HS-27A (cell line): ENCODE measurements at places on chromosomes 3 and 15.

- DNase-seq: no peak
Measured at GRCh38 chr3:99186016-99186415, 284.5 kb upstream of the DCBLD2 start.

DNA sequence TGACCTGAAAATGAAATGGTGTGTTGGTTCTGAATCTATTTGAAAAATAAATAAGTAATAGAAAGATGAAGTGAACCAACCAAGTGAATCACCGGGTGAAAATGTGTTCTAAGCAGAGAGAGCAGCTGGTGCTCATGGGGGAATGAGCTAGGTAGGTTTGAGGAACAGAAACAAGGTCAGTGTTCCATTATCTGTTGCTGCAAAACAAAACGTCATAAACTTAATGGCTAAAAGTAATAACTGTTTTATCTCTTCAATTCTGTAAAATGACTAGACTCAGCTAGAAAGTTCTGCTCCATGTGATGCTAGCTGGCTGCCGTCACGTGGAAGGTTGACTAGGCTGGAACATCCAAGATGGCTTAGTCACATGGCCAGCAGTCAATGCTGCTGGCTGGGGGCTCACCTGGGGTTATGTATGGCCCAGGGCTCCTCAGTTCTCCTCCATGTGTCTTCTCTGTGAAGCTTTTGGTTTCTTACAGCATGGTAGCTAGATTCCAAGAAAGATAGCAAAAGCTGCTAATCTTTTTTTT lies 13.3 kb upstream of the SH3BP5 start:
- no peak for DNase-seq

DNA sequence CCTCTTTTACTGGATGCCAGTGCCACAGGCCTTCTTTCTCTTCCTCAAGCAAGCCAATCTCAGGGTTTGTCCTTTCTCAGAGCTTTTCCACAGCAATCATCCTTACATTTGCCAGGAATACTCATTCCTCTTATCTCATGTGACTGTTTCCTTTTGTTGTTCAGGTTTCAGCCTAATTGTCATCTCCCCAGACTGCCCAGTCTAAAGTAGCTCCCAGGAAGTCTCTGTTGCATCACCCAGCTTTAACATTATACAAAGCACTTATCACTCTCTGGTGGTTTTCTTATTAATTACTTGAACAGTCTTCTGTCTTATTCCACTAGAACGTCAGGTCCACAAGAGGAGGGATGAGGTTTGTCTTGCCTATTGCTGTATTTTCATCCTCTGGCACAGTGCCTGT lies 65.8 kb downstream of the CADPS start:
- DNase-seq: no peak

- no peak for DNase-seq
Measured at GRCh38 chr15:100448481-100448880, 80.3 kb downstream of the CERS3 start.

DNA sequence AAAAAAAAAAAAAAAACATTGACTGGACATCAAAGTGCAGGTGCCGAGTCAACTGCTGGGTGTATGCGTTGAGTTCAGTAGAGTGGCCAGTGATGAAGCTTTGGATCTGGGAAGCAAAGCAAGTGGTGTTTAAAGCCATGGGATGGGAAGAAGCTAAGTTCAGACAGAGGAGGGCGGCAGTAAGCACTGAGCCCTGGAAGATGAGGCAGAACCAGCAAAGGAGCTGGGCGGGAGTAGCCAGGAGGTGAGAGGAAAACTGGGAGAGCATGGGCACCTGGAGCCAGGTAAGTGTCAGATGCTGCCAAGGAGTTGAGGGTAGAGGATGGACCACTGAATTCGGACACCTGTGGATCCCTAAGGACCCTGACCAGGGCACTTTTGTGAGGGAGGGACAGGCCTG lies 11.4 kb upstream of the GNAI2 start:
- no peak for DNase-seq

DNA sequence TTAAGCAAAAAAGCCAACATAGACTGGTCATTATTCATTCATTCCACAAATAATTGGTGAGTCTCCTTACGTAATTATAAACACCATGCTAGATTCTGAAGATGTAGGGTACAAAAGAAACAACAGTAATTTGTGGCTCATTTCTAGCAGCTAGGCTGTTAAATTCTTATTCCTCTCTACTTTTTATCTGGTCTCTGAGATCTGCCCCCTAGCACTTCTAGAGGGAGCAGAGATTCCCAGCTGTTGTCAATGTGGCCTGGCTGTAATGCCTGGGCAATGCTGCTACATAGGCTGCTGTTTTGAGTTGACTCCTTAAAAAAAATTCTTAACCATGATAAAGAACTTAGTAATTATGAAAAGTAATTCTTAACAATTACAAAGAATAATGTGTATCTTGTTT lies 434.9 kb upstream of the THRB start:
- no peak for DNase-seq

- peak; percentile 8 for DNase-seq
Measured at GRCh38 chr3:31768479-31769125, 212.5 kb downstream of the OSBPL10 start.

- no peak for DNase-seq
Measured at GRCh38 chr15:50138391-50138790, 19.4 kb upstream of the ATP8B4 start.

GRCh38 chr3:114669614-114670013 lies 375.8 kb downstream of the TIGIT start:
- no peak for DNase-seq

DNA sequence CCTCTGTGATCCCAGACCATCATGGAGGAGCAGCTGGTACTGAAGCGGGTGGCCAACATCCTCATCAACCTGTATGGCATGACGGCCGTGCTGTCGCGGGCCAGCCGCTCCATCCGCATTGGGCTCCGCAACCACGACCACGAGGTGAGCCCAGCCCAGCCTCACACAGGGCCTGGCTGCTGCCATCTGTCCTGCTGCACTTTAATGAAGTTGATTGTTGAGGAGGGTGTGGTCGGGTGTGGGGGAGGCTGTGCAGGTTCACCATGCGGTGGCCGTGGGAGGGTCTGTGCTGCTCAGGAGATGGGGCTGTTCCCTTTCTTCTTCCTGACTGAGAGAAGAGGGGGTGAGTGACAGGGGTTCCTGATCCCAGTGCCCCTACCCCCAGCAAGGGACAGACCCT lies 30.6 kb downstream of the ACAD9 start:
- DNase-seq: no peak
